ENCODE measurements at places on chromosomes 16 and 17.

DNA sequence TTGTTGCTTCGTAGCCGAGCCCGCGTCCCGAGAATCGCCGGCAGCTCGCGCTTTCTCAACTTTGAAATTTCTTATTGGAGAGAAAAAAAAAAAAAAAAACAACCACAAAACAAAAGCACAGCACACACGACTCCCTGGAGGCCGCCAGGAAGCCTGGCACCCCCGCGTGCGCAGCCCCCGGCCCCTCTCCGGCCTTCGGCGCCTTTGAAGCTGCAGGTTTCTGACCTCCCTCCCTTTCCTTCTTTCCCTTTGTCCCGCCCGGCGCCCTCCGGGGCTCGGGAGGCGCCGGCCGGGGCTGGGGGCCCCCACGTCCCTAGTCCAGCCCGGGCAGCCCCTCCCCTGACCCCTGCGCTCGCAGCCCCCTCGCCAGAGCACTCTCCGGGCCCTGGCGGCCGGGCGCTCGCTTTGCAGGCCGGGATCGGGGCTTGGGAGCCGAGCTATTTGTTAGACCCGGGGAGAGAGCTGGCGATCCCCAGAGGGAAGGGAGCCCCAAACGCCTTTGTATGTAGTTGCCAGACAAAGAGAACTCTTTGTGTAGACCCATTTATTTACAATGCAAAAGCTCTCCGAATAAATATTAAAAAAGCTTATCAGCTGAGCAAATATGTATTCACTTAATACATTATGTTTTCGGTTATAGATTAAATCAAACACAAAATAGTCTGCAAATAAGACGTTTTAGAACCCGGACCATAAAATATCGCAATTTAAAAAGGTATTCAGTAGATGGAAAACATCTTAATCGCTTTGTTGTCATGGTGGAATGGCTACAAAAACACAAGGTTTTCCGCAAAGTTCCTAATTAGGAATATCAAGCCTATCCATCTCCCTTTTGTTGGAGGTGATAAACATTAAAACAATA lies 2.3 kb downstream of the BAHCC1 start:
- peak; percentile 40 for DNase-seq

DNA sequence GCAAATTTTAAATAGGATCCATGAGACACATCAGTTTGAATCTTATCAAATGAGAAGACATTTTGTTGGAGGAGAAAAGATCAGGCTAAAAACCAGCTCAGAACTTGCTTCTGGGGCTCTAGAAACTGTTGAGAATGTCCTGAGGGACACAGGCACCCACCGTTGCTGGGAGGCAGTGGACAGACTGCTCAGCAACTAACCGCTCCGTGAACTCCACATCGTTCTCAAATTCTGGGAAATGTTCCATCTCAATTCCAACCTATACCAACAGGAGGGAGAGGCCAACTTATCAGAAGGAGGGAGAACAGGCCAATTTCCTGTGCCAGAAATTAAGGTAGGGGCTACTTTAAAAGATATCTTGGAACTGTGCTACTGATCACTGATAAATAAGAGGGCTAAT lies 8.3 kb downstream of the TAT start:
- no peak for DNase-seq

DNA sequence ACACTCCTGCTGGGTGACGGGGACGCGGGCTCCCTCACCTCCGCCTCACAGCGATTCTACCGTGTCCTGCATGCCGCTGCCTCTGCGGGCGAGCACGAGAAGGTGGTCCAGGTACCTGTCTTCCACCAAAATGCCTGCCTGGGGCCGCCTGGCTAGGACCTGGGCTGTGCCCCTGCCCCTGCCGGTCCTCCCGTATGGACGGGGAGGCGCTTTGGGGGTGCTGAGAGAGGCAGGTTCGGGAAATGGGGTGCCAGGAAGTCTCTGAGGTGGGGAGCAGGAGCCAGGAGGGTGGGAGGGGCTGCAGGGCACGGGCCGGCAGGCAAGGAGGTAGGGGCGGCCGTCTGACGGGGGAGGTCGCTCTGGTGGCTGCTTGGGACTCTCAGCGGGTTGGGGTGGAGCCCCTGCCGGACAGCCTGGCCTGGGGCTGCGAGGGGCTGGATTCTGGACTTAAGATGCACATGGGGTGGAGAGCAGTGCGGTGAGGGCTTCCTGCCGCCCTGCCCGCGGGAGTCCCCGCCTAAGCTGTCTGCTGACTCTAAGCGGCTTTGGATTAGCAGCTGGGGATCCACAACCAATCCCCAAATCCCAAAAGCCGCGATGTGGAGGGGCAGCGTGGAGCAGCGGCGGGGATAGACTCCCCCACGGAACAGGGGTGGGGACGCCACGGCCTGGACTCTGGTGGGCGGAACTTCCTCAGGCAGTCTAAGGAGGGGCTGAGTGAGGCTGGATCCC lies 5.8 kb downstream of the CHTF18 start:
- no peak for DNase-seq

GRCh38 chr17:38533866-38534497 lies 71.8 kb downstream of the SRCIN1 start:
- DNase-seq = no peak

DNA sequence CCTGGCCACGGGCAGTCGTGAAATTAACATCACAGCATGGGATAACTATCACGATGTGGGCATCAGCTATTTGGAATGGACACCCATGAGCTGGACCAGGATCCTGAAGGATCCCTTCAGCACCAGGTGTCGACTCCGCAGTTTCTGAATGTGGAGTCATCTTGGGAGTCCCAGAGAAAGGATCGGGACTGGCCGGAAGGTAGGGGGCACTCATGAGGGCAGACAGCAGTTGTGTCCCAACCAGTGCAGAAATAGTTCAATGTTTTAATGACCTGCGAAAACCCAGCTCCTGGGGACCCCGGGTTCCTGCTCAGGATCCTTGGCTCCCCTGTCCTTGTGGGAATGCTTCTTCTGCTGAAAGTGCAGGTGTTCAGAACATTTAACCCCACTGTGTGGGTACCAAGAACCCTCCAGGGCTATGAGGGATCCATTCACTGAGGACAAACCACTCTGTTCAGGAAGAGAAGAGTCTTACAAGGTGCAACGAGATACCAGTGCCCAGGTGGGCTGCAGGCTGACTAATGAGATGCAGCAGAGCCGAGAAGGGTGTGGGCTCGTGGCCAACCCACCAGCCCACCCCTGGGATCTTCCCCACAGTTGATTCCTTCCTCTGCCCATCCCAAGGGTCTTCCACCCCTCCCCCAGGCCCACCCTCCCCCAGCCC lies 154.8 kb downstream of the SALL1 start:
- no peak for DNase-seq

DNA sequence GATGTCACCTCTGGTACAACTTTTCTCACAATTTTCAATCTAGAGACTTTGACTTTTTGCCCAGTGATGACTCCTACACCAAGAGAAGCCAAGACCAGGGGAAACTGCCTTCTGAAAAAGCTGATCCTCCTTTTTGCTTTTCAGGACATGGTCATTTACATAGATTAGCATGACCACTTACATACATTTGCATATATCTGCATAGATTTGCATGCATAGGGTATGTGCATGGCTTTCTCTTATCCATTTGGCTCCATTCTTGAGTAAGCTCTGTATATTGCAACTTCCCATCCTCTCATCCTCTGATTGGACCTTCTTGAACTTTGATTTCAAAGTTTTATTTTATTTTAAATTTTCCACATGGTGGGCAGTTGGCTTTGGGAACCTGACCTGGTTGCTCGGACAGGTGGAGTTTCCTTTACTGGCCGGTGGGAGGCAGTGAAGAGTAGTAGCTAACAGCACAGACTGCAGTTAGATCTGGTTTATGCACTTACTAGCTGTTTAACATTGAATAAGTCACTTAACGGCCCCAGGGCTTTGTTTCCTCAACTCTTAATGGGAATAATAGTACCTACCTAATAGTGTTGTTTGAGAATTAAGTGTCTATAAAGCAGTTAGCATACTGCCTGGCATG lies 92.9 kb downstream of the GPR139 start:
- no peak for DNase-seq

- DNase-seq = no peak
These were observed 46.4 kb downstream of the MYH11 start for GRCh38 chr16:15810411-15810810.

DNA sequence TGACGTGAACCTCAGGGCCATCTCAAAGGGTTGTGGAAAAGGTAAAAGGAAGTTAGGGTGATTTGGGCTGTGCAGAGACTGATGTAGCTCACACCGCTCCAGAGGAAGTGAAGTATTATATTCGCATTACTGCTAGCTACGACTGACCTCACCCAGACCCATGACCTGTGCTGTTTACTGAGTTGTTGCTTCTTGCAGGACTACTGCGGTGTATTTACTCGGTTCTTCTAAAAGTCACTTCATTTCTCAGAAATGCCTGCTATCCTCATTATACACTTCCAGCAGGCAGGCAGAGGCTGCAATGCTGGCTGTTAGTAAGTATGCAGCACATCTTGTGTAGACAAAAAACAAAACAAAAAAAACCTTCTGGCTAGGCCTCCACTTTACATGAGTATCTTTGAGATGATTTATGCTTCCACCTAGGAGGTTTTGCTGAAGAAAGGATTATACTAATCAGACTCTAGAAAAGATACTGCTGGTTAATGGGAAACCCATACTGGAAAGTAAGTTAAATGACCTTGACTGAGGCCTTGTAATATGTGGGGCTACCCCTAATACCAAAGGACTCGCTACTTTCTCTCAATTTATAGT lies 76.0 kb downstream of the CREBBP start:
- no peak for DNase-seq

DNA sequence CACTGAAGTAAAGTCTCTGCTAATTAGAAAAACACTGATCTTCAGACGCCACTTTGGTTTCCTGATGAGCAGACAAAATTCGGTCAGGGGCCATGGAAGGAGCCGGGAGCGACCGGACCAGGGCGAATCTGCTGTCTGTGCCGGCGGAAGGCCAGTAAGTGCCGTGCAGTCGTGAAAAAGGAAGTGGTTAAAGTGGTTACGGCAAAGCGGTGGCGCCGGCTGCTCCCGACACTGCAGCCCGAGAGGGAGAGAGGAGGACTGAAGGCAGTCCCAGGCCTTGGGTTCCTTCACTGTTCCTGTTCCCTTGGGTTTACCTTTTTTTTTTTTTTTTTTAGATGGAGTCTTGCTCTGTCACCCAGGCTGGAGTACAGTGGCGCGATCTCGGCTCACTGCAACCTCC lies 17.3 kb upstream of the HEXD start:
- DNase-seq = no peak

DNA sequence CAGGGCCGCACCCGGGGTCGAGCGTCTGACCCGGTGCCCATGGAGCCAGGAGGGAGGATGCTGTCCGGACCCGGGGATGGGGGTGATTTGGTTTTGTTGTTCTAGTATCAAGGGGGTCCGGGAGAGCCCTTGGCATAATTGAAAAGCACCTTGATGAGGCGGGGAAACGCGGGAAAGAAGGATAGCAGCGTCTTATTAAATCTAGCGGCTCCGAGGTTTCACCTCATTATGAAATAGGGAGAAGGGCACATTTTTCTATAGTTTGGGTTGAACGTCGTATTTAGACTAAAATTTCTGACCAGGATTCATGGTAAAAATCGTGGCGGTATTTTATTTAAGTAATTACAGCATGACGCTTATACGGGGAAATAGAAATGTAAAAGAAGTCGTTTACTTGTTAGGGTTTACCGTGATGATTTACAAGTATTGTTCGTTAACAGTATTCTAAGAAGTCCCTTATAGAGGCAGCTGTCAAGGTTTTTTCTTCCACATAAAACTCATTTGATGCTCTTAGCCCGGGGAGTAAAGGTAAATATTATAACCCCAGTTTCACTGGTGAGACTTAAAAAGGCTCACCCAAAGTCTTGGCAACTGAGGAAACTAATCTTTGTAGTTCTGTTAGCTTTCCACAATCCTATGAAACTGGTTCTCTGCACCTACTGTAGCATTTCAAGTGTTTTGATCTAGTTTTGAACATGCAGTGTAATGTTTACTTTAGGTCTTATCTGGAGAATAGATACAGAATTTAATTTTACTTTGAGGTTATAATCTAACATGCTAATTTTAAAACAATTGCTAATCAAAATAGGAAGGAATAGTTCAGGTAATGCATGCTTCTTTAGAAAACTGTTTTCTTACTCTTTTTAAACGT lies 756 bp downstream of the LUC7L3 start:
- no peak for DNase-seq

GRCh38 chr16:5867250-5867649 lies 769.7 kb upstream of the EEF2KMT start:
- no peak for DNase-seq

DNA sequence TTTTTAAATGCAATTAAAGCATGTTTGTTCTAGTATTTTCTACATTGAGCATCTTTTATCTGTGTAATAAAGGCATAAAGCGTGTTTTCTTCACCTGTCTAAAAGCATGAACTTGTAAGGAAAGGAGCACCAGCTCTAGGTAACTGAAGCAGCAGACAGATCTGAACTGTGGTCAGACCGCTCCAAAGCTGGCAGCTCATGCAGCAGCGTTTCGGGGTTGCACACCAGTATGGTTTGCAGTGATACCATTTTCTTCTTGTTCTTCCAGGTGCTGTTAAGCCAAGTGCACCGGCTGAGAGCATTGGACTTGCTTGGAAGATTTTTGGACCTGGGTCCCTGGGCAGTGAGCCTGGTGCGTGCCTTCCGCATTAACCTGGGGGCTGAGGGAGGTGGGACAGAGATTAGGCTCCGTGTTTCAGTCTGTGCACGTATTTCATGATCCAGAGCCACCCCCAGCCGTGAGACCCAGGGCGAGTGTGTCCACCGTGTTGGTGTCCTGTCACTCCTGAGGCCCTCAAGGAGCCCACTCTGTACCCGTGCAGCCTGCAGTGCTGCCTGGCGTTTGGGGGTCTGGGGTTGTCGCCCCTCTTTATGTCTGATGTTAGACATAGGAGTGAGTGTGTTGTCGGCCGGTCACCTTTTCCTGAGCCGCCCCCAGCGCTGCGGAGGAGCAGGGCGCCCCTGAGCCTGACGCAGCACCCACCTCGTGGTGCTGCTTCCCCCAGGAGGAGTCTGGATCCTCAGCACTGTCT lies 136.3 kb upstream of the CHMP6 start:
- no peak for DNase-seq

GRCh38 chr17:32628271-32629044 lies 141.7 kb downstream of the CDK5R1 start:
- DNase-seq = peak; percentile 71

- DNase-seq = no peak
These were observed 506.7 kb downstream of the HAPSTR1 start for GRCh38 chr16:9597967-9598730.

DNA sequence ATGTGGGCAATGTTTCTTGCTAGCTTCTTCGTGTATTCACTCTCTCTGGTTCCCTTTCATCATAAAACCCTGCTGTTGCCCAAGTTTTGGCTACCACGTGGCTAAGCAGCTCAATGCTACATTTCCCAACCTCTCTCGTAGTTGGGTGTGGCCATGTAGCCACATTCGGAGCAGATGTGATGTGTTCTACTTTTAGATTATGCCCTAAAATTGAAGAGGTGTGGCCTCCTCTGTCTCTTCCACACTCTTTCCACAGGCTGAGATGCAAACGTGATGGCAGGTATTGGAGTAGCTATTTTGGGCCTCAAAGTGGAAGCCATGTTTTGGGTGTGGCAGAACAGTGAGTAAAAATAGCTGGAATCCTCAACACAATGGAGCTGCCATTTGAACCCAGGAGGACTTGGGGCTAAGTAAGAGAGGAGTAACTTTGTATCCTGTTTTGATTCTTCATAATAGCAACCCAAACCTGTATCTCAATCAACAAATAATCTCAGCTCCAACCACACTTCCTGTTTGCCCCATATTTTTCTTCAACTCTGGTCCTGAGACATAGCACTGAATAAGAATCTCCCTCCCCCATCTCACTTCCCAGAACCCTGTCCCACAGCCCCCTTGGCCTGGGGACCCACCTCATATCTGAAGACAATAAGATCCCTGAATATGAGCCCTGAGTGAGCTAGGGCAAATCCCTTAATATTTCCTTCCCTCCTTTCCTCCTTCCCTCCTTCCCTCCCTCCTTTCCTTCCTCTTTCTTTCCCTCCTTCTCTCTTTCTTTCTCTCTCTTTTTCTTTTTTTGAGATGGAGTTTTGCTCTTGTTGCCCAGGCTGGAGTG lies 4.0 kb downstream of the NUPR1 start:
- no peak for DNase-seq

All from NCI-H1092 (cell line).